ENCODE measurements at places on chromosomes 7 and 10.

DNA sequence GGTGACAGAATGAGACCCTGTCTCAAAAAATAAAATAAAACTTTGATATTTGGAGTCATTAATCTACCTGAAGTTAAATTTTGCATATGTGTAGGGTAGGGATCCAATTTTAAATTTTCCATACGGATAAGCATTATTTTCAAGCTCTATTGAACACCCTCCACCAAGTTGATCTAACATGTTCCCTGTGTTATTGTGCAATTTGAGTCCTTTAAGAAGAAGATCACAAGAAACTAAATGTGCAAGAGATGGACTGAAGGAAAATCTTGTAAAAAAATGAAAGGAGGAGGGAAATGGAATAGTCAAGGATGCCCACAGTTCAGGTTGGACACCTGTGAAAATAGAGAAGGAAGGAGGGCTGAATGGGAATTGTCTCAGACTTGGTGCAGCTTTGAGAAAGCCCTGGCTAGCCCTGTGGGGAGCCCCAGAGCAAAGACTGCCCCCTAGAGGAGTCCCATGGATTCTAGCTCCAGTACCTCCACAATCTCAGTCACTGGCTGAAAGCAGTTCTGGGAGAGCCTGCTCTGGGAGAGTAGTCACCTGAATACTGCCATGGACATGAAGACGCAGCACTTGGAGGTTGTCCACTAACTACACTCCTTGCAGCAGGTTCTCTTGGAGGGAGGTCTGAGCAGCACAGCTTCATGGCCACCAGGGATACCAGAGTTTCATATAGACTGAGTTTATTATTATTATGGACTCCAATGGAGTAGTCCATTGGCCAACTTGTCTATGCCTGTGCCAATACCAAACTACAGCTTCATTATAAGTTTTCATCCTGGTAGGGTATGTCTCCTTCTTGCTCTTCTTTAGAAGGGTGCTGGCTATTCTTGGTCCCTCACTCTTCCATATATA is 5.7 kb upstream of the TIAL1 start:
- no peak for DNase-seq

DNA sequence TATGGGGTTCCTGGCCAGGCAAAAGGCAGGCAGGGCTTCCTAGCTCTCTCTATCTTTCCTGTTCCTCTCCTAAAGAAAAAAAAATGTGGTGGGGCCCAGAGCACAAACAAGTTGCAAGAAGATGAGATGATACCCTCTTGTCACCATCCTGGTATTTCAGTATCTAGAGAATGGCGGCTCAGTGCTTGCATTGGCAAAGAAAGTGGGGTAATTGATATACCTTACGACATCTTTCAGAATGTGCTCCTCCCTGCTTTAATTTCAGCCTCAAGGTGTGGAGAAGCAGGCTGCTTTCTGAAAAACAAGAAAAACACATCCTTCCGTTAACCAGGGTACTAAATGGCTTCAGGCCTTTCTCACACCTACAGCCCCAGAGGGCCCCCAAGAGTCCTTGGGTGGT is 34.5 kb upstream of the CUX1 start:
- DNase-seq: no peak

GRCh38 chr7:108406222-108406890 is 49.9 kb downstream of the NRCAM start:
- no peak for DNase-seq

- DNase-seq: no peak
These were observed 1064.6 kb upstream of the LRRTM3 start for GRCh38 chr10:65861249-65861648.

GRCh38 chr7:131338173-131338572 is 10.5 kb downstream of the MKLN1 start:
- no peak for DNase-seq

GRCh38 chr7:1114505-1114904 is 26.6 kb downstream of the GPER1 start:
- DNase-seq: no peak

- no peak for DNase-seq
These were observed 55.1 kb downstream of the INSIG1 start for GRCh38 chr7:155352753-155353115.

GRCh38 chr7:33061282-33061937 is 1.2 kb downstream of the NT5C3A start:
- no peak for DNase-seq

DNA sequence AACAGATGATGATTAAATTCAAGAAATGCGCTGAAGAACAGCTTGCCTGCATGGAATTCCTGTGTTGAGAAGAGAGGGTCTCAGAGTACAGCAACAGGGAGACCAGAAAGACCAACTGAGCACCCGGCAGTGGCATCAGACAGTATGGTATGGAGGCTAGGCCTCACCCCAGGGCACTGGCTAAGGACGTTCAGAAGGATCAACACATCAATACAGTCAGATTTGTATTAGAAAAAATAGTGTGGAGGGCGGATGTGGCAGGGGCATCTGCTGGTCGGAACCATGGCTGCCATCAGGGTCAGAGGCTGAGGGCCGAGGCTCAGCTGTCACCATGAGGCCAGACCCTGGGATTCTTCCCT is 142.1 kb downstream of the ADARB2 start:
- DNase-seq: no peak

DNA sequence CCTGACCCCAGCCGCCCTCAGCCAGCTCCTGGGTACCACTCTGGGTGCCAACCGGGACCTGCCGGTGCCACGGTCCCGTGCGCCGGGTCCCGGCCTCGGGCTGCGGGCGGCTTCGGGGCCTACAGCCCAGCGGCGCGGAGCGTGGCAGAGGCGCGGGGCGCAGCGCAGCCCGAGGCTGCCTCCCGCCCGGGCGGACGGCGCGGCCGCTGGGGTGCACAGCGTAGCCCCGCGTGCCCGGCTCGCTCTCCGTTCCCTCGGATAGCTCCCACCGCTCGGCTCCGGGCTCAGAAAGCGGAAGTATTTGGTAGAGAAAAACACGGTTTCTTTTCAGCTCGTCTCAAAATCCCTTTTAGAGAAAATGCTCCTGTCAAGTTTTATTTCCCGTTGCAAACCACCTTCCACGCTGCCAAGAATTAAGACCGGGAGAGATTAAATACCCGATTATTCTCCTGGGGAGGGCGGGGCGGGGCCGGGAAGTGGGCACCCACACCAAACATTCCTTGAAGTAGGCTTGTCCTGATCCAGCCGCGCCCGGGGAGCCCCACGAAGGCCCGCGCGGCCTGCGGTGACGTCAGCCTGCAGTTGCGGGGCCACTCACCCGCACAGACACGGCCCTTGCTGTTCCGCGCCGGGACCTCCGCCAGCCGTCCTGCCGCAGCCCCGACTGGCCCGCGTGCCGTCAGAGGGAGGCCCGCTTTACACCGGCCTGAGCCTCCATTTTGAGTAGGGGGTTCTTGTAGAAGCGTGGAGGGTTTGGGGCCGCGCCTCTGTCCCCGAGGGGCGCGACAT is 7.2 kb downstream of the HOXA13 start:
- no peak for DNase-seq

- no peak for DNase-seq
These were observed 37.9 kb downstream of the GRK5 start for GRCh38 chr10:119245272-119245671.

- no peak for DNase-seq
These were observed 76.2 kb upstream of the MYL10 start for GRCh38 chr7:101705331-101705730.

GRCh38 chr7:22357311-22358175 is 589 bp upstream of the RAPGEF5 start:
- DNase-seq: no peak

GRCh38 chr10:104441329-104442000 is 87.8 kb downstream of the CFAP58 start:
- no peak for DNase-seq

GRCh38 chr7:48118041-48118440 is 29.0 kb downstream of the UPP1 start:
- no peak for DNase-seq

DNA sequence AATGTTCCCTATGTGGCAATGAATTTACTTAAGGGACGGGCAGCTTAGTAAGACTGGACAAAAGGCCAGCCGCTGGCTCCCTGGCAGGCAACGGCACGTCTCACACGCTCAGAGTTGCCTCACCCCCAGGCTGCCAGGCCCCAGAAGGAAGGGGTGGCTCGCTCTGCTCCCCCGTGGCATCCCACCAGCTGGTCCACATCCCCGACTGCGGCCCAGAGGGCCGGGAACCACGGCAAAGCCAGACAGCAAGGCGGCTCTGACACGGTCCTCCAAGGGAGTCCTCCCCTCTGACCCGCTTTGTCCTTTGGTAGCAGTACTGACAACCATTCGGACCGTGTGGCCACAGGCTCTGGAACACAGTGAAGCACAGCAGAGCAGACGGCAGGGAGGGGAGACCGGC is 34.1 kb downstream of the NUDT1 start:
- DNase-seq: no peak

DNA sequence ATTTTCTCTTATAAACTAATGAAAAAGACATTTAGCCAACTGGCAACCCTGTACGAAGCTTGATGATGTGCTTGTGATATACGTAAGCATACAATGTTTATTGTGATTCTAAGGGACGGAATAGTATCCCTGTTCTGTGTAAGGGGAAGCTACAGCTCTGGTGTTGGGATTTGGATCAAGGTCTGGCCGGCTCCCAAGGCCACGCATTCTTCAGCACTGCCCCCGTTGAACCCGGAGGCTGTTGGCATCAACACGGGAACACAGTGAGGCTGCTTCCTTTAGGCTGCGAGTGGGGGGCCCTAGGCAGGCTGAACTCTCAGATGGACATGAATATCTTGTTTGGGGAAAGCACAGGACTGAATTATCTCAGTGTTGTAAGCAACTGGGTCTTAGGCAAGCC is 180.6 kb downstream of the CAMK1D start:
- no peak for DNase-seq

DNA sequence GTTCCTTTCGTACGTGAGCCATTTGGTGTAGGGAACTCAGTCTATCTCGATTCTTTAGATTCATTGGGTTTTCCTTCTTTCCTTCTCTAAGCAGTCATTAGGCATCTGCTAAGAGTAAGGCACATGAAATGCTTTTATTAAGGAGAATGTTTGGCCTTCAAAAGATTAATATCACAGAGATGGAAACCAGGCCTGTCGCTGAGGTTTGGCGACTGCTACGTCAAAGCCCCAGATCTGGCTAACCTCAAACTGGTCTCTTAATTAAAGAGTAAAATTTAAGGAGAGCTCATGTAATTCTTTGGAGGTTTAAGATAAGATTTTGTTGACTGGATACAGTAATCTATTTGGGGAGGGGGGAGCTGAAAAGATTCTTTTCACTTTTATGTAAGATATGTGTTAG is 189.8 kb downstream of the JCAD start:
- DNase-seq: no peak

DNA sequence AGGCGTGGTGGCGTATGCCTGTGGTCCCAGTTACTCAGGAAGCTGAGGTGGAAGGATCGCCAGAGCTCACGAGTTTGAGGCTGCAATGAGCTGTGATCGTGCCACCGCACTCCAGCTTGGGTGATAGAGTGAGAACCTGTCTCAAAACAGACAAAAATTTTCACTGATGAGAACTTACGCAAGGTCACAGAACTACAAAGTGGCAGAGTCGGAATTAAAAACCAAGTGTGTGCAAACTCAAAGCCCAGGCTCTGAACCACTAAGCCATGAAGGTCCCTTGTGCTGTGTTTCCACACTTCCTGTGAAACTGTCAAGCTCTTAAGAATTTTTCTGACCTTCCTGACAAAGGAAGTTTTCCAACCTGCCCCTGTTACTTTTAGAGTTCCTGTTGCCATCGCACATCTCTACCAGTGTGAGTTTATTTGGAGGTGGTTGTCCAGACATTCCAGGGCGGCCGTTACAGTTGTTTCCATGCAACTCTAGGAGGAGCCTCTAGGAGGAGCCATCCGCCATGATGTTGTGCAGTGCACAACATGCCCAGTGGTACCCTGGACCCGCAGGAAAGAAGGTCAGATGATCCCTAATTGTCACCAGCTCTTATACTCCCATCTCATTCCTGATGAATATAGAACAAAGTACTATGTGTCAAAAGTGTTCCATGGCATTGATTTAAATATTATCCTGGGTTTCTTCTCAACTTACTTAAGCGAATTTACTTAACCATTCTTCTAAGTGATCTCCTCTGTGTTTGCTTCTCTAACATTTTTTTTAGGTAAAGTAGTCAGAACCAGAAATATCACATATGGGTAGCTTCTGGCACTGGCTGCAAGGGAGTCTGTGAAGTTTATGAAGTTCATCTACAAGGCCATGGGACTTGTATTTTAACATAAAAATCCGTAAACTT is 49.0 kb upstream of the LYZL1 start:
- DNase-seq: no peak

DNA sequence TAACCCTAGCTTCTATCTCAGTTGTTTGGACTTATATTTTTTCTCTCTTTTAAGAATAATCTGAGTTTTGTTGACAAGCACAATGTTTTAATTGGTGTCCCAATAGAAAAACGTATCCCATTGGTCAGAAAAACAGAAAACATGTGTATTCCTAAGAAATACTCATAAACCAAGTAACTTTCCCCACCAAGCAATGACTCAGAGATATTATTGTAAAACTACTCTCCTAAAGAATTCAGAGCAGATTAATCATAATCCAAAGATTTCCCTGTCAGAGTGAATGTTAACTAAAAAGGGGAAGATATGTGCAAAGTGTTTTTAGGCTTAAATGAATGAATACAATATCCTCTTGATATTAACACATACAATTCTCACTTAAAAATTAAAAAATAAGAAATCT is 29.4 kb upstream of the MBL2 start:
- no peak for DNase-seq

DNA sequence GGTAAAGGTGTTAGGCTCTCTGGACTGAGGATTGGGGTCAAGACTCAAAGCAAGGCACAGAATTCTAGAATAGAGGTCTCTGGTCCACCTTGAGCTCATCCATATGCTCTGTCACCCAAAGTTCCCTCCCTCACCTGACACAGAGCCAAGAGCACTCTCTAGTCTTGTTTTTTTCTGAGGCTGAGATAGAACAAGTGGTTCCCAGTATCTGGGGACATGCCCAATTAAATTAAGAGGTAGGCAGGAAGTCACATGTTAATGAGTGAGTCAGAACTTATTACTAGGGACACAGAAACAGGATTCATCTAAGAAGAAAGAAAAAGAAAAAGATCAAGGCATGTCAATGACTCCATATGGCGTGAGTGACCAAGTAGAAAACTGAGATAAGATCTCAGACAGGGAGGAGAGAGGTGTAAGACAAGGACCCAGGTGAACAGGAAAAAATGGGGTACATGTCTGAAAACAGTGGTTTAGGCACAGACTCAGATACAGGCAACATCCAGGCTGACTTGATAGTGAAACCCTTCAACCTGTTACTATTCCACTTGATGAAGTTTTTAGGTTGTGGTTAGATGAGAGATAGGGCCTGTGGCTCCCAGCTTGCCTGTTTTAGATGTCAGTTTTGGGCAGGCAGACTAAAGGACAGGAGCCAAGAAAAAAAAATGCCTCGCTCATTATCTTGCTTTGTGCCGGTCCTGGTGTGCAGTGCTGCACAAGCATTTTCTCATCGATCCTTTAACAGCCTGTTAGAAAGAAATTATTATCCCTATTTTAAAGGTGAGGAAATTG is 609.9 kb downstream of the CCSER2 start:
- DNase-seq: no peak

- peak; percentile 25 for DNase-seq
These were observed 61.6 kb downstream of the GRK5 start for GRCh38 chr10:119268871-119269506.

Data from activated CD4-positive, alpha-beta T cell treated with anti-CD3 and anti-CD28 coated beads, Interleukin-2, amount 50 U/mL, for 24 hours (primary cell).